SK-N-SH (cell line): ENCODE measurements at places on chromosomes 2 and 18.
A peak's percentile ranks its signal among the peaks of the same experiment; 100 is the strongest.

GRCh38 chr2:45191976-45192375, 182.7 kb upstream of the SIX2 start:
- peak; percentile 45 for DNase-seq

DNA sequence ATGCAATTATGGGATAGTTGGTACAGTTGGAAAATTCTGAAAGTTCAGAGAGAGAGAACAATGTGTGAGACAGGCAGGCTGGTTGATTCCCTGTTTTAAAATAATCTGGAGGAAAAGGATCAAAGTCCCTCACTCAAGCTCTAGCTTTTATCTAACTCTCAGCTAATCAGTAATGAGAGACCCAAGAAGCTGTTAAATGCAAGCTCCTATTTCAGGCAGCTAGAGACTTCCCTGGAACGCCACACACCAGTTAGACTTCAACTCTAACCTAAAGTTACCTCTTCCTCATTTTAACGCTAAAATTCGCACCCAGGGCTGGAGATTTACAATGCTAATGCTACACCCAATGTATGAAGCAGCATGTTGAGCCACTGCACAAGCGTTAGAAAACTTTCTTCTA, 243.1 kb downstream of the EN1 start:
- no peak for DNase-seq

DNA sequence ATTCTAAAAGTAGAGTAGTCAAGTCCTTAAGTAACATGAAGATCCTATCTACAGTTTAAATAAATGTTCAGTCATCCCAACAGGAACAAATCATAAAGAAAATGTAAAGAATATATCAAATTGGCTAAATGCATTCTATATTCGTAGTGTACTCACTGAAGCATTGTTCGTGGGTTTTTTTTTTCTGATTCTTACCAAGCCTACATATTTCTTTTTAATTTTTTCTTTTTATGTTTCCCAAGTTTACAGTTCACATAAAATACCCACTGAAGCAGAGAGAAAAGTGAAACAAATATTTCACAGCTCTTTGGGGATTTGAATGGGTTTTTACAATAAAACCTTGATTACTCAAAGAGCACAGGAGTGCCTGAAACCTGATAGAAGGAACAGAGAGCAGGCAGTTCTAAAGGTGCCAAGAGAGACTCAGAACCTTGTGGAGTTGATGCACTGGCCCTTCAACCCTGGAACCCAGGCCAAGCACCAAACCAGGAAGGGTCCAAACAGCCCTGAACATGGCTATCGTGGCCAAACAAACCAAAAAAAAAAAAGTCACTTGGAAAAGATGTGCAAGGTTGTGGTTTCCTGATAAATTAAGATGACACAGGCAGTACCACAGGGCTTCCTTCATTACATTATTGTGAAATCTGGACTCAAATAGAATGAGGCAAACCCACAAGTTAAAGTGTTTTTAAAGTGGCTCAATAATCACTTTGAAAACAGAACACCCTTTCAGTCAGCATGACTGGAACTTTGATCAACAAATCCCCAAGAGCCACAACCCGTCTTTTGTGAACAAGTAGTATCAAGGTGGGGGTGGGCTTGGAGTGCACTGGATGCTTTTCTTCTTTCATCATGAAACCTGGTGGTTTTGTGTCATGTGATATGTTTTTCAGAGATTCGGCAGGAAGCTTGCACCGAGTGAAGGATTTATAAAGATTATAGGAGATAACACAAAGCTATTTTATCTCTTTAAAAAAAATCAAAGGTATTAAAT, 245.0 kb upstream of the FN1 start:
- DNase-seq: no peak

- DNase-seq: no peak
Measured at GRCh38 chr18:49064889-49065288, 114.1 kb upstream of the SMAD7 start.

DNA sequence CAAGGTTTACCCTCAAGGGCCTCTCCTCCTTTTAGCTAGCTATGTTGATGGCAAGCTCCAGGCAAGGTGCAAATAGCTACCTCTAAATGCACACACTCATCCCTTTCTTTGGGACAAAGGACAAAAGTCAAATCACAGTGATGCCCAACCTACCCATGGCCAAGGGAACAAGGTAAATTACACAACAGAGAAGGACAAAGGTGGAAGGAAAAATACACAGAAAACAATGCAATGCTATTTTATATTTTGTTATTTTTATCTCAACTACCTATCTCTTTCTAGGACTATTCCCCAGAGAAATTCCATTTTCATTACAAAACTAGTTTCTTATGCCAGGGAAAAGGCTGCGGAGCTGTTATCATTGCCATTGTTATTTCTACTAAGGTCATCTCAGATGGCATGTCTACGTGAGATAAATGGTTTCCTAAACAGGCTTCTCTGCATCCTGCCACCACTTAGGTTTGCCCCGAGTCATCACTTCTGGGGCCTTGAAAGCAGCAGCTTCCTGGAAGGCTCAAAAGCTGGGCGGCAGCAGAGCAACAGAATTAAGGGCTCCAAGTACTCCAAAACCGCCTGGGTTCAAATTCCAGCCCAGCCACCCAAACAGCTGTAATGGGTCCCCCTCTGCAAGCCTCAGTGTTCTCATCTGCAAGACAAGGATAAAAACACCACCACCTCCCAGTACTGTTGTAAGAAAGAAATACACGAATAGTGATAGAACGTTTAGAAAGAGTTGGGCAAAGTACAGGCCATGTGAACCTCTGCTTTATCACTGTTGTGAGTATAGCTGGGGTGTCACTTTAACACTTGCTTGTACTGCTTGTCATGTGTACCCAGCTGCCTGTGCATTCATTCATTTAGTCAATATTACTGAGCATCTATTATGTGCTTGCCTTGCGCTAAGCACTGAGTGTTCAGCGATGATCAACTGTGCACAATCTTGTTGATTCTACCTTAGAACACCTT, 20.9 kb downstream of the BCL2 start:
- no peak for DNase-seq

DNA sequence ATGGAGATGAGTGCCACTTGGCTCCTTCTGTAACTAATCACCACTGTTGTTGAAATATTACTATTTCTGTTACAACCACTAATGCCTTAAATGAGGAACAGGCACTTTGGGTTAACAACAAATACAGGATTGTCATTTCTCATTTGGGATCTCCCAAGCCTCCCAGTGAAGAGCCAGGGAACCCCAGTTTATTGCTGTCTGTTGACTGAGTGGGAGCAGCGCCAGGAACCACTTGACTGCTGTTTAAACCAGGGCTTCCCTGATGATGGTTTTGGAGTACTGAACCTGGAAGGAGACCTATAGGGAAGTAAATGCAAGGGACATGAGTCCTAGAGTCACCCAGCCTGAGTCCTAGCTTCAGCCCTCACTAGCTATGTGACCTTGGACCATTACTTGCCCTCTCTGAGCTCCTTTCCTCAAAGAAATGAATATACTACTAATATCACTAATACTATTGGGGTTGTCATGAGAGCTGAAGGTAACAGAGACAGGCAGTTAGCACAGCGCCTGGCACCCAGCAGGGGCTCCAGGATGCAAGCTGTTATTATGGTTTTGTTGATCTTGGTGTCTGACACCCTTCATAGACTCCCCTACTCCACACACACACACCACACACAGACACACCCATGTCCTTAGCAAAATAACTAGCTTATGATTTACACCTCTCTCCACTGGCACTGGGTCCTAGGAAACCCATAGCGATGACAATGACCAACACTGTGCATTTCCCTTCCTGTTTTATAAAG, 104.2 kb upstream of the FZD7 start:
- DNase-seq: no peak

- no peak for DNase-seq
Measured at GRCh38 chr2:190079160-190079559, 16.6 kb upstream of the MSTN start.

DNA sequence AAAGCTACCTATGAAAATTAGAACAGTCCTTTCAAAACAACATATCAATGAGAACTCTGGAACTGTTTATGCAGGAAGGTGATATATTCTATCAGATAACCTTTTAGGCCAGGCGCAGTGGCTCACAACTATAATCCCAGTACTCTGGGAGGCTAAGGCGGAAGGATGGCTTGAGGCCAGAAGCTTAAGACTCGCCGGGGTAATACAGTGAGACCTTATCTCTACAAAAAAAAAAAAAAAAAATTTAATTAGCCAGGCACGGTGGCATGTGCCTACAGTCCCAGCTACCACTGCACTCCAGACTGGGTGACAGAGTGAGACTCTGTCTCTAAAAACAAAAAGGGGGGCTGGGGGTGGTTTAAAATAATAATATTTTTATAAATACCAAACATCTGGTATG, 77.9 kb downstream of the OSBPL1A start:
- DNase-seq: peak; percentile 43
